Smooth muscle cell of bladder (primary cell): ENCODE measurements at places on chromosomes 4 and X. TPM values are rescaled to one million over a fixed set of nuclear protein-coding genes. Genes with fewer than 3 reads are reported as not detected.

RS1 gene
- total RNA-seq = not detected in 2 replicates

NPY5R gene
- not detected in 2 replicates for total RNA-seq

TMEM150C gene
- total RNA-seq = 0.65 and 2.7 TPM in 2 replicates

UTP14A gene
- 19.5 and 20.7 TPM in 2 replicates for total RNA-seq

SLC6A14 gene
- total RNA-seq = under 0.01 TPM in 1 of 2 replicates, not detected in the other

NPY2R gene
- under 0.01 TPM in 1 of 2 replicates, not detected in the other for total RNA-seq

GAGE1 gene
- total RNA-seq = under 0.01 TPM in 1 of 2 replicates, not detected in the other

GATA1 gene
- total RNA-seq = not detected in 2 replicates

APLN gene
- total RNA-seq = 0.43 and 4.3 TPM in 2 replicates

OCIAD1 gene
- total RNA-seq = 68.1 and 72.9 TPM in 2 replicates

PCDH11X gene
- total RNA-seq = not detected in 2 replicates

MAOA gene
- total RNA-seq = 4.8 and 9.0 TPM in 2 replicates

ARMCX1 gene
- 49.4 and 60.6 TPM in 2 replicates for total RNA-seq

ANXA10 gene
- 25.3 and 36.8 TPM in 2 replicates for total RNA-seq

RBMX gene
- total RNA-seq = 94.0 and 121 TPM in 2 replicates
